ENCODE measurements at places on chromosomes 13 and 19. TPM values are rescaled to one million over a fixed set of nuclear protein-coding genes. Genes with fewer than 3 reads are reported as not detected.

GRCh38 chr13:52713894-52714293 is 25.7 kb downstream of the CNMD start:
- no peak overlapping the region for H3K27ac ChIP-seq
- H3K36me3 ChIP-seq, result no peaks in the 10 kb centered on the region
- peak; percentile 31 for DNase-seq
- H3K4me3 ChIP-seq, result no peak overlapping the region
- H3K27me3 ChIP-seq, result no peaks in the 10 kb centered on the region

GRCh38 chr13:65595916-65596315 is 1634.2 kb downstream of the PCDH9 start:
- H3K4me3 ChIP-seq, result no peak overlapping the region
- H3K36me3 ChIP-seq, result no peaks in the 10 kb centered on the region
- H3K4me1 ChIP-seq, result no peaks in the 10 kb centered on the region
- no peak for DNase-seq
- no peak overlapping the region for H3K27ac ChIP-seq
- no peaks in the 10 kb centered on the region for H3K27me3 ChIP-seq

DNA sequence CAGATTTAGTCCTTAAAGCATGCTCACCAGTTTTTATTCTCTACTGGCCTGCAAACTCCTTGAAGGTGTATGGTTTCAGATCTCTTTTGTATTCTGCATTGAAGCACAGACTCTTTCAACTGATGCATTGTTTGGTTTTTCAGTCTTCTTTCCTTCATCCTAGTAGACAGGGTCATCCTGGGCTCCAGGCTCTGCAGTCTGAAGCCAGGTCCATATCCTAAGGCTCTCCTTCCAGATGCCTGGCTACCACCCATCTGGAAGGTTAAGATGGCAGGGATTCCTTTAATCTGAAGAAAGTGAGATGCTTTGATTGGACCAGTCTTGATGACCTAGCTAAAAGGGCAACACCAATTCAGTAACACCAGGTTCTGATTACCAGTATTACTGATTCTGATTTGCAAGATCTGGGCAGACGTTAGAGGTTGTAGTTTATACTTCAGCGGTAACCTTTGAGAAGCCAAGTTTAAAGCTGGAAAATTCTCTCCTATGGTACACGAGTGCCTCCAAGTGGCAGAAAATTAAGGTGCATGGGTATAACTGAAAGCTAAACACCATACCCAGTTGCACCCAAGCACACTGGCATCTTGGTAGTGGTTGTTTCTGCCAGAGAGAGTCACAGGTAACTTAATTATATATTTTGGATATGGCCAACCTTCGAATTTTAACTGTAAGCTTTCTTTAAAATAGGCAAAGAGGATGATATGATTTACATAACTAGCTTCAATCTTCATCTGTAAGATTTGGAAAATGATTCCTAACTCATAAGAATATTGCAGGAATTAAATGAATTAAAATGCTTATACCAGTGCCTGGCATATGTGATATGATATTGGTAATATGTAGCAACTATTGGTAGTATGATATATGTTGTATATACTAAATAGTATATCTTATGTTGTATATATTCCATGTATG is 1651.9 kb upstream of the MIR17HG start:
- H3K36me3 ChIP-seq, result no peaks in the 10 kb centered on the region
- H3K4me1 ChIP-seq, result no peaks in the 10 kb centered on the region
- no peaks in the 10 kb centered on the region for H3K27me3 ChIP-seq
- H3K27ac ChIP-seq, result no peak overlapping the region
- DNase-seq, result peak; percentile 61
- no peak overlapping the region for H3K4me3 ChIP-seq

- no peak overlapping the region for H3K4me3 ChIP-seq
- H3K27ac ChIP-seq, result peak overlapping the region; percentile 79
- peak; percentile 66 for DNase-seq
- H3K36me3 ChIP-seq, result no peaks in the 10 kb centered on the region
- no peaks in the 10 kb centered on the region for H3K27me3 ChIP-seq
These were observed 42.0 kb downstream of the KLF2 start for GRCh38 chr19:16366433-16367260.

DNA sequence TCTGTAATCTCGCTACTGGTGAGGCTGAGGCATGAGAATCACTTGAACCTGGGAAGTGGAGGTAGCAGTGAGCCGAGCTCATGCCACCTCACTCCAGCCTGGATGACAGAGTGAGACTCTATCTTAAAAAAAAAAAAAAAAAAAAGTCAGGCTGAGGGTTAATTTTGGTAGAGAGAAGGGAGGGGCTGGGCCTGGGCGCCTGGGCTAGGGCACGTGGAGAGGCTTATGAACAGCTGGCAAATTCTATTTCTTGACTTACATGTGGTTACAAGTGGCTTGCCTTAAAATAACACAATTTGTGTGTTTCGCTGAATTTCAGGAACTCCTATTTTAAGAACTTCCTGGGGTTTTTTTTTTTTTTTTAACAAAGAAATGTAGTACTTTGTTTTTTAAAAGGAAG is 47.6 kb upstream of the MAP3K10 start:
- H3K27me3 ChIP-seq, result no peaks in the 10 kb centered on the region
- H3K27ac ChIP-seq, result no peak overlapping the region
- no peaks in the 10 kb centered on the region for H3K4me1 ChIP-seq
- H3K36me3 ChIP-seq, result no peaks in the 10 kb centered on the region

DNA sequence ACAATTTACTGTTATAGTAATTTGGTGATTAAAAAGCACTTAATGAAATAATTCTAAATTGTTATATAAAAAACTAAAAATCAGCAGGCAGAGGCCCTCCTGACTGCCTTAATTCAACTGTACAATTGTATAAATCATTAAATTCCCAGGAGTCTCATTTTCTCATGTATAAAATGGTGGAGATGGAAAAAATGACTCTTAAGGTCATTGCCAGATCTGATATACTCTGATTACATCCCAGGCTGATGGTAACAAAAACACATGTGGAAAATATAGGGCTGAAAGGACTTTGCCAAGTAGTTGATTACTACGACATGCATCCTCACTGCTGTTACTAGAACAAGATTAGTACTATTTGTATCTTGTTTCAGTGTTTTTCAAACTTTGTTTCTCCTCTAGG is 1020.0 kb upstream of the SLC10A2 start:
- no peaks in the 10 kb centered on the region for H3K36me3 ChIP-seq
- no peaks in the 10 kb centered on the region for H3K4me1 ChIP-seq
- no peak overlapping the region for H3K27ac ChIP-seq
- no peak overlapping the region for H3K4me3 ChIP-seq
- DNase-seq, result no peak

DNA sequence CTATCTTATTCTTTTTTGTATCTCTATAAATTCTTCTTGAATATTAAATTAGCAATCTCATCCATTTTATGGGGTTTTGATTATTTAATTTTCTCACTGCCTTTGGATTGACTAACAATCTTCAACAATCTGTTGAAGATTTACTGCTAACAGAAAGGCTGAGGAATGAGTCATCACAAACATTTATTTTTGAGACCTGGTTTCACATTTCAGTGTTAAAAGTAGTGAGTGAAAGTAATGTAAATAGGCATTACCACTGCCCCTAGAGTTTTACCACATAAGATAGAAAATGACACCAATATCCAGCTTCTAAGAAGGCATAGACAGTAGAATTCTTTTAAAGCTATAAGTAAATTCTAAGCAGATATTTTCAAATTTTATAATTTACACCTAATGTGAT is 472.8 kb downstream of the OLFM4 start:
- no peaks in the 10 kb centered on the region for H3K4me1 ChIP-seq
- no peak overlapping the region for H3K27ac ChIP-seq
- H3K36me3 ChIP-seq, result no peaks in the 10 kb centered on the region

DNA sequence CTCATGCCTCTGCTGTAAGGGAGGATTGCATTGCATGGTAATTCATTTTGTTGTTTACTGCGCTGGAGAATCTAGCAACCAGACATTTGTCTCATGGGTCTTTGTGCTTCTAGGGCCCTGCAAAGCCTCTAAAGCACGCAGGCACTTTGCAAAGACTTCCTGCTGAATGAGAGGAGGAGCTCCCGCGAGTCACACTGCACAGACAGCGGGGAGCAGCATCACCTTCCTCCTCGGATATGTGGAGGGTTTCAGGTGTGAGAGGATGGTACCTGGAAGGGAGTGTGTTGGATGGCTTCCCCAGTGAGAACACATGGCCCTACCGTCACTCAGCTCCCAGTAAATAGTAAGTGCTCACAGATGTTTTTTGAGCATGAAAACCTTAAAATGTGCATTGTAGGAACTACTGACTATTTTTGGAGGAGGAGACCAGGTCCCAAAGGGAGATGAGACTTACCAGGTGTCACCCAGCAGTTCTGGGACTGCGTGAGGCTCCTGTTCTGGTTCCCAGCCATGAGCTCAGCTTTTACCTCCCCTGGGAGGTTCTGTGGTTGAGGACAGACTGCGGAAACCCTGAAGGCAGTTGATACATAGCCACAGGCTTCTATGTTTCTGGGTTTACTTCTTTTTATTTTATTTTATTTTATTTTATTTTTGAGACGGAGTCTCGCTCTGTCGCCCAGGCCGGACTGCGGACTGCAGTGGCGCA is 278.0 kb downstream of the FGF9 start:
- H3K27me3 ChIP-seq, result no peaks in the 10 kb centered on the region
- H3K4me1 ChIP-seq, result no peaks in the 10 kb centered on the region
- DNase-seq, result no peak
- H3K4me3 ChIP-seq, result no peak overlapping the region
- no peak overlapping the region for H3K27ac ChIP-seq

- peaks cover under 1% of the 10 kb centered on the region for H3K4me1 ChIP-seq
- no peak for DNase-seq
- no peaks in the 10 kb centered on the region for H3K36me3 ChIP-seq
- no peaks in the 10 kb centered on the region for H3K27me3 ChIP-seq
- H3K4me3 ChIP-seq, result no peak within 1 kb of the TSS
- no peak within 1 kb of the TSS for H3K27ac ChIP-seq
These were observed at the start of gene ICAM3 for GRCh38 chr19:10339380-10339960. ICAM3 (minus strand) TSS chr19:10339624; CDS start chr19:10339614, 10 bp downstream.

DNA sequence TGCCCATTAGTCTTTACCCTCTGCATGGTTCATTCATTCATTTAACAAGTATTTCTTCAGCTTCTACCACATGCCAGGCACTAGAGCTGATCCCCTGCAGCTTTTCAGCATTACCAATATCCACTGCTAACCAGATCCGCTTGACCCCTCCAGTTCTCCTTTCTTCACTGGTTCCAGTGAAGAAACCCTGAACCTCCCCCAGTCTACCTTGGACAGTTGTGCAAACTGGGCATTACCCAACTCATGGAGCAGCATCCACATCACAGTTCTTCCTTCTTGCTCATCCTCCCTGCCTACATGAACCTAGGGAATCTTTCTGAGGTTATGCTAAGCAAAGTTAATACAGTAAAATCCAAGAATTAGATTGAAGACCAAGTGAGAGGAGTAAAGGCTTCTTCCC is 78.7 kb upstream of the SERP2 start:
- H3K4me3 ChIP-seq, result no peak overlapping the region
- H3K27ac ChIP-seq, result no peak overlapping the region
- no peaks in the 10 kb centered on the region for H3K36me3 ChIP-seq
- H3K27me3 ChIP-seq, result no peaks in the 10 kb centered on the region
- DNase-seq, result no peak

GRCh38 chr19:28519218-28519779 is 693.7 kb downstream of the UQCRFS1 start:
- H3K4me1 ChIP-seq, result no peaks in the 10 kb centered on the region
- no peaks in the 10 kb centered on the region for H3K27me3 ChIP-seq
- DNase-seq, result no peak
- H3K27ac ChIP-seq, result no peak overlapping the region
- H3K36me3 ChIP-seq, result no peaks in the 10 kb centered on the region
- no peak overlapping the region for H3K4me3 ChIP-seq

DNA sequence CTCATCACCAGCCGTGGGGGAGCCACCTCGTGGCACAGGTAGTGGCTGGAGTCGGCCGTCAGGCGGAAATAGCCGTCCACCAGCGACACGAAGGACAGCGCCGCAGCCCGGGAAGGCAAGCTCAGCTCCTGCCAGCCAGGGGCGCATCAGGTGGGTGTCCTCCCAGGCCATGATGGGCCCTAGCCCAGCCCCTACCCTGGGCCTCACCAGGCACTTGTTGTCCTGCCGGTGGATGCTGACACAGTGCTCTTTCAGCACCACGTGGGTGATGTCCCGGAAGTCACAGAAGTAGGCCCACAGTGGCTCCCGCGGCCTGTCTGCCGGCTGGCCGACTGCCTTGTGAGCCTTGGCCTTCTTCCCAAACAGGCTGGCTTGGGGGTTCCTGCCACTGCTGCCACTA is 15.7 kb downstream of the TYK2 start:
- H3K36me3 ChIP-seq, result no peaks in the 10 kb centered on the region
- H3K27me3 ChIP-seq, result no peaks in the 10 kb centered on the region
- H3K4me3 ChIP-seq, result no peak overlapping the region
- no peaks in the 10 kb centered on the region for H3K4me1 ChIP-seq

GRCh38 chr13:107006661-107007060 is 438.7 kb upstream of the ARGLU1 start:
- no peak overlapping the region for H3K27ac ChIP-seq
- H3K36me3 ChIP-seq, result no peaks in the 10 kb centered on the region
- H3K27me3 ChIP-seq, result no peaks in the 10 kb centered on the region
- H3K4me3 ChIP-seq, result no peak overlapping the region
- DNase-seq, result no peak
- H3K4me1 ChIP-seq, result no peaks in the 10 kb centered on the region

GRCh38 chr13:58767566-58767965 is 1136.0 kb downstream of the PCDH17 start:
- DNase-seq, result no peak
- no peaks in the 10 kb centered on the region for H3K4me1 ChIP-seq
- no peaks in the 10 kb centered on the region for H3K27me3 ChIP-seq
- no peak overlapping the region for H3K27ac ChIP-seq

DNA sequence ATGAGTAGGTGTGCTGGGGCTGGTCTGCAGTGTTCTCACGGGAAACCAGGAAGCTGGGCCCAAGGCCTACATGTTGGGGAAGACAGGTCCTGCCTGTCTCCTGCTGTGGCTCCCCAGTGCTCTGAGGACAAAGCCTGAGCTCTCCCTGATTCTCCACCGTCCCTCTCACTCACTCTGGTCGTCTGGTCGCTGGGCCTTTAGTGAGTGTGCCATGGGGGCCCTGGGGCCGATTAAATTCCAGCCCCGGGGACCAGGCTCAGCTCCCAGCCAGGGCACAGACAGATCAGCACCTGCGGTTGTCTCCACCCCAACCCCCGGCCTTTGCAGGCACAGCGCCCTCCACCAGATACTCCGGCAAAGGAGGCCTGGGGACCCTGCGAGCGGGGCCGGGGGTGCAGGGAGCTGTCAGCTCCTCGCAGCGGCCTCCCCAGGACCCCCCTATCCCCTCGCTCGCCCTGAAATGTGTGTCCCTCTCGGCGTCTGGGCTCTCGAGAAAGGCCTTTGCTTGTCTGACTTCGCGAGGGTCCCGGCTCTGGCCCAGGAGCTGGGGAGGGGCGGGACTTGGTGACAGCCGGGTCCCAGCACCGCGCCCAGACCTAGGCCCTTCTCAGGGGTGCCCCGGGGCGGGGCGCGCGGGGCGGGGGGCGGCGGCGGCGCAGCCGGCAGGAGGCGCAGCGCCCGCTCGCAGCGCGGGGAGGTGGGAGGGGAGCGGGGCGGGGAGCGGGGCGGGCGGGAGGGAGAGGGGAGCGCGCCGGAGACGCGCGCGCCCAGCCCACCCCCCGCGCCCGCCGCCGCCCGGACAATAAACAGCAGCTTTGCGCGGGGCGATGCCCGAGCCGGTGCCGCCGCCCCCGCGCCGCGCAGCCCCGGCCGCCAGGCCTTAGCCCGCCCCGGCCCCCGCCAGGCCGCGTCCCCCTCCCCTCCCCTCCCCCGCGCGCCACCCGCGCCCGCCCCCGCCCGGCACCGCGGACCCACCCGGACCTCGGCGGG is at the start of gene PALM:
TSS of gene PALM (plus strand) at position 782 of the 990 bp plus-strand sequence. CDS start 212 bp downstream, outside the sequence.
- H3K36me3 ChIP-seq, result no peaks in the 10 kb centered on the region
- H3K27ac ChIP-seq, result peak within 1 kb of the TSS; percentile 89
- no peaks in the 10 kb centered on the region for H3K27me3 ChIP-seq

The ZNF540 gene
- 3.2 TPM for total RNA-seq

The SELENOV gene
- 10.8 TPM for total RNA-seq

The KLK3 gene
- 0.81 TPM for total RNA-seq

The LENG9 gene
- total RNA-seq, result 5.6 TPM

The FAM216B gene
- 0.16 TPM for total RNA-seq

The COX7A1 gene
- total RNA-seq, result 0.79 TPM

The TMEM145 gene
- 12.3 TPM for total RNA-seq

All from testis (tissue), 5 donors.